ENCODE measurements at places on chromosomes 11 and 22.

DNA sequence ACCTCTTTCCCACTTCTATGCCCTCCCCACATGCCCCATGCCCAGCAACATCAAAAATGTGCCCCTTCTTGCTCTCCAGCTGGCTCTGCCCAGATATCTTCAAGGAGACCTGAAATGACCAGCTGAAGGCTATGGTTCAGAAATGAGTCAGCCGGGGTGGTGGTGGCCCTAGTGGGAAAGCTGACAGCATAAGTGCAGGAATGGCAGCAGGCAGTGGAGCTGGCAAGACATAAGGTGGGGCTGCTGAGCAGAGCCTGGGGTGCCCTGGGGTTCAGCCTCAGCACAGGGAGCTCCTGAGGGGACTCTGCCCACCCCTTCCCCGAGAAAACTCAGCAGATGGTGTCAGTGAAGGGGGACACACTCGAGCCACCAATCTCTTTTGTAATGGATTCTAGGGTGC, 593.4 kb downstream of the BUD13 start:
- no peak for DNase-seq

DNA sequence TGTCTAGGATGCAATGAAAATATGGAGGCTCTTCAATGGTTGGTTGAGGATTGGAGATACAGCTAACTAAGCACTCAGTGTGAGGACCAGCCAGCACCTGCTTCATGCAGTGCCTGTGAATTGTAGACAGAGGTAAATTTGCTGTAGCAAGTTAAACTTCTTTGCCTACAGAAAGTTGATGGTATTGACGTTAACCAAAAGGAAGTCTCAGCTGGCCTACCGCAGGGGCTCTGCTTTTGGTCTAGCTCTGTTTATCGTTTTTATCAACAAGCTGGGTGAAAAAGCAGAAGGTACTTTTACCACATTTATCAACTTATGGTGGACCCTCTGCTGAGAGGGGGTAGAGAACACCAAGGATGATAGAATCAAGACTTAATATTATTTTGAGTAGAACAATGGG, 51.6 kb downstream of the GRAMD1B start:
- DNase-seq: no peak

- DNase-seq: no peak
These were observed 14.7 kb downstream of the DEPDC5 start for GRCh38 chr22:31768422-31769059.

DNA sequence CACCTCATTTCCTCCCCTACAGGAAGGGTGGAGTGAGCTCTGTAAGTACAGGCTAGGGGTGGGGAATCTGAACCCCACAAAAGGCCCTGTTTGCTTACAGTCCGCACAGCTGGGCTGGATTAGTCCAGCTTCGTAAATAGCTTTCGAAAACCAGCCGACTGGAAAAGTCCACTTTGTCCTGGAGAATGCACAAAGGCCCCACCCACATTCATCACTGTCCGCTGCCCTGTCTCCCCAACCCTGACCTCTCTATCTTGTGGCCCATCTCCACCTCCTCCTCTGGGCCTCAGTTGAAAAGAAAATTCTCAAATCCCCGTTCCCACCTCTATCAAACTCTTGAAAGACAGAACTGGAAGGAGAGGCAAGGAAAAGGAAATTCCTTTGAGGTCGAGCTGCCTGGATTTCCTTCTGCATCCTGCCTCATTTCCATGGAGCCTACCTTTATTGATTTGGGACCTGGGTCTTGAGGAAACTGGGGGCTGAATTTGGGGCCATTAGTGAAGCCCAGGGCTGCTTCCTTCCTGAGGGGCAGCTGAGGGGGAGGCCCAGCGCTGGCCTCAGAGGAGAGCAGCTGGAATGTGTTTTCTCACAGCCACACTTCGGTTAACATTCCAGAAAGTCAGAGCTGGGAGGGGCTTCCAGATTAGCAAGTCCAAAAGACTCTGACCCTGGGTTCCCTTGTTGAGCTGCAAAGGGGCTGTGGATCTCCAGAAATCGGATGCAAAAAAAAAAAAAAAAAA, 147.6 kb downstream of the FBXO7 start:
- DNase-seq: no peak

- DNase-seq: no peak
These were observed 133.2 kb downstream of the SPATA19 start for GRCh38 chr11:133712051-133712560.

- no peak for DNase-seq
These were observed 57.7 kb downstream of the DGCR2 start for GRCh38 chr22:19064354-19065054.

- DNase-seq: no peak
These were observed 22.8 kb upstream of the GPR83 start for GRCh38 chr11:94424011-94424410.

- DNase-seq: peak; percentile 86
These were observed 72.4 kb downstream of the ZNRF3 start for GRCh38 chr22:28955817-28956216.

DNA sequence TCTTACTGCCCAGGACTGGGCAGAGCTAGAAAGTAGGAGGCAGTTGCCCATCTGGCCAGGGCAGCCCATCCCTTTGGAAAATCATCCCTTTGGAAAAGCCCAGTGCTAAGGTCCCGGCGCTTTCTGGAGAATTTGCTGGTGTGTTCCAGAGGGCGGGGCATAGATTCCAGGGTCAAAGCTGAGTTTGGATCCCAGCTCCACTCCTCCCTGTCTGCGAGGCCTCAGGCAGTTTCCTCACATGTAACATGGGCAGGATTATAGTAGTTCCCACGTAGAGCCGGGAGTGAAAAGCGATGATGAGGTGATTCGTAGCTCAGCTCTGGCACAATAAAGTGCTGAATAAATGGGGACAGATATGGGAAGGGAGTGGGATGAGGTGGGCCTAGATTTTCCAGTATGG, 31.4 kb upstream of the LRRC10B start:
- DNase-seq: no peak

DNA sequence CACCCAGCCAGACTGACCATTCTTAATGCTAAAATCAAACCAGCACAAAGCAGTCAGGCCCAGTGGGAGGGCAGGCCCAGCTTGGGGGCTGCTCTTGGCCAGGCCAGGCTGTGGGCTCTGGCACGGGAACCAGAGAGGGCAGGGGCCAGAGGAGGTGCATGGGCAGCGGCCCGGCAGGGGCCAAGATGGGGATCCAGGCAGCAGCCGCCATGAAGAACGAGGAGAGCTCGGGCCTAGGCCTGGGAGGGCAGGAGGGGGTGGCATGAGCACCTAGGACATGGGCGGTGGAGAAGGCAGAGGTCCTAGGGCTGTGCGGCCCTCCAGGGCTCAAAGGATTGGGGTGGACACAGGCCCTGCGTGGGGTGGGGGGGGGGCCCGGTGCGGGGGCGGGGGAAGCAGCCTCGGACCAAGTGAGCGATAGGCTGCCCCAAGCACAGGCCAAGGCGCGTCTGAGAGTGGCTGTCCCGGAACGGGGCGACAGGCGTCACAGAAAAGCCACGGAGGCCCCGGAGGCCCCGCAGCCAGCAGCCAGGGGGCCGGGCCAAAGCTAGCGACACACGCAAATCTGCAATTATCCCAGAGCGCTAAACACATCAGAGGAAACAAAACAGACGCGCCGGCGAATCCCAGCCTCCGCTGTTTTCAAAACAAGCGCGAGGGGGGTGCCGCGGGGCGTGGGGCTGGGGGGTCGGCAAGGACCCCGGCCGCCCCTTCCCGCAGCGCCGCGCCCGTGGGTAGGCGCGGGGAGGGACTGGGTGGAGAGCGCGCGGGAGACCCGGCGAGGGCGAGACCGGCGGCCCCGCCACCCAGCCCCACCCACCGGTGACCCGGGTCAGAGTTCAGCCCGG, 8.3 kb downstream of the PLXNB2 start:
- no peak for DNase-seq

GRCh38 chr22:50600538-50600937, at the start of gene MAPK8IP2:
Gene MAPK8IP2, plus strand, starts transcription at chr22:50600793. Its CDS starts 26 bp downstream, at chr22:50600819.
- DNase-seq: no peak

GRCh38 chr11:1567721-1568100, 4.4 kb downstream of the DUSP8 start:
- no peak for DNase-seq

DNA sequence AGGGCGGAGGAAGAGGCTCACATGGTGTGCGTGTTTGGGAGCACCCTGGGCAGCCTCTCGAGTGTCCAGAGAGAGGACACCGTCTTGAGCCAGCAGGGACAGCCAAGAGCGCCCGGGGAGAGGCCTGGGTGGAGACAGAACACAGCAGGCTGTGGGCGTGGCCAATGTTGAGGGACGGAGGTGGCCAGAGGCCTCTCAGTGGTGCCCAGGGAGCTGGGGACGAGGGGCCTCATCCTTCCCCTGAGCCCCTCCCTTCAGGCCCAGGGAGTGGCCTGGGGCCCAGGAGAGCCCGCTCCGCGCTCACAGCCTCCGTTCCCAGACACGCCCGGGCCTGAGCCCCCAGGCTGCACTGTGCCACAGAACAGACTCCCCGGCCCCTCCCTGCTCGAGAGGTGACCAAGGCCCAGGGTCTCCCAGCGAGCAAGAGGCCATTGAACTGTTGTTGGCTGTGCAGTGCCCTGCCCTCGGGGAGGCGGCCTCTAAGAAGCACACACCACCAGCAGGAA, 48.4 kb downstream of the CDKN1C start:
- no peak for DNase-seq

DNA sequence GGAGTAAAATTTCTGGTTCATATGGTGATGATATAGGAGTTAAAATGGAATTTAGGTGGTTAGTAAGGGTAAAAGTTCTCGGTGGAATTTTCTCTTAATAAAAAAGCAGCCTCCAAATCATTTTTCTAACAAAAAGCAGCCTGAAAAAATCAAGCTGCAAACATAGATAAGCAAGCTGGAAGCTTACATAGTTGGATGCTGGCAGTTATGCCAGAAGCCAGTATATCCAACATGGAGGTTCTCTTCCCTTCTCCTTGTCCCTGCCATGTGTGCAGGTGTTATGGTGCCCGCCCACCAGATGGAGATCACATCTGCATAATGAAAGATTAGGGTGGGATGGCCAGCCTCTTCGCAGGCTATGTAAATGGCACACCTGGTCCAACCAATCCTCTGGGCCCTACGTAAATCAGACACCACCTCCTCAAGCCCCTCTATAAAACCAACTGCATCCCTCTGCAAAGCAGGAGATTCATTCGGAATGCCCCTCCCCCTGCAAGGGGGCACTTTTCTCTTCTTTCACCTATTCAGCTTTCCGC, 22.4 kb downstream of the PIWIL3 start:
- DNase-seq: no peak

- no peak for DNase-seq
These were observed 85.2 kb upstream of the ARHGAP32 start for GRCh38 chr11:129277198-129277843.

GRCh38 chr11:47992959-47993820, 12.8 kb downstream of the PTPRJ start:
- no peak for DNase-seq

GRCh38 chr11:64742087-64742888, 1.7 kb downstream of the RASGRP2 start:
- no peak for DNase-seq

DNA sequence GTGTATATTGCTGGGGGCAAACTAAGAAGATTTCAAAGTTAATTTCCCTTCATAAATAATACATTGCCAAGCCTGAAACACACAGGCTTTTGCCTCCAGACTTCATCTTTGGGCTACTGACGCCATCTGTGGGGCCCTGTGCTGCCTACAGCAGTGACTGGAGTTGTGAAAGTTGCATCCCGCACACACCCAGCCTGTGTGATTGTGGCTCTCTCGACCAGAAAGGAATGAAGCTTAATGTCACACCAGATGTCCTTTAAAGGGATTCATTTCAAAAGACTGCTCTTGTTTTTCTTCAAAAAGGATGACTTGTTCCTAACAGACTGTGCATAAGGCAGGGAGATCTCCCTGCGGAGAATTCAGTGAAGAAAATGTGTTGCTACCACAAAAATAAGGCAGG, 210.5 kb downstream of the FAM181B start:
- DNase-seq: no peak

- DNase-seq: no peak
These were observed 9.3 kb downstream of the ATP5MGL start for GRCh38 chr22:42630901-42631602.

DNA sequence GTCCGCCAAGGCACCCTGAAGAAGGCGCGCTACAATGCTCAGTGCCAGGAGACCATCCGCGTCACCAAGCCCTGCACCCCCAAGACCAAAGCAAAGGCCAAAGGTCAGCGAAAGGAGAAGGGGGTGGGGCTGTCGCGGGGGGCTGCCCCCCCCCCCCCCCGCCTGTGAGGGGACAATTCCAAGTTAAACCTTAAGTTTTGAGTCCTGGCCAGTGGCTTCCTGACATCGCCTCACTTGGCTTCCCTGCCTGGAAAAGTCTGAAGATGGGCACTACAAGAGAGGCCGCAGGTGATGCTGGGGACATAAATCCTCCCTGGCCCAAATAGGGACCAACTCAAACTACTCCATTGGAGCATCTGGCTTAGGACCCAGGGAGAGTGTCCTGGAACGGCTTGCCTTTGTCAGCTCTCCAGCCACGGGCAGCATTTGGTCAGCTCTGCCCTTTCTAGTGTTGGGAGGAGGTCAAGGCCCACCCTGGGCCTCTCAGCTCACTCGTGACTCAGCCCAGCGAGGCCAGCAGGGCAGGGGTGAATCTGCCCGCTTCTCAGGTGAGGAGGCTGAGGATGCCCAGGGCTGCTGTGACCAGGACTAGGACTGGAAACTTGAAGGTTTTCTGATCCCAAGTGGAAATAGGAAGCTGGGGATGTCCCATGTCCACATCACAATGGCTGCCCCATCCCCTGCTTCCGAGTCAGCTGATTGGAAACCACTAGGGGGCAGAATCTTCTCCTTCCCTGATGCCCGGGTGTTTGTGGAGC, 1.4 kb downstream of the MDK start:
- no peak for DNase-seq

DNA sequence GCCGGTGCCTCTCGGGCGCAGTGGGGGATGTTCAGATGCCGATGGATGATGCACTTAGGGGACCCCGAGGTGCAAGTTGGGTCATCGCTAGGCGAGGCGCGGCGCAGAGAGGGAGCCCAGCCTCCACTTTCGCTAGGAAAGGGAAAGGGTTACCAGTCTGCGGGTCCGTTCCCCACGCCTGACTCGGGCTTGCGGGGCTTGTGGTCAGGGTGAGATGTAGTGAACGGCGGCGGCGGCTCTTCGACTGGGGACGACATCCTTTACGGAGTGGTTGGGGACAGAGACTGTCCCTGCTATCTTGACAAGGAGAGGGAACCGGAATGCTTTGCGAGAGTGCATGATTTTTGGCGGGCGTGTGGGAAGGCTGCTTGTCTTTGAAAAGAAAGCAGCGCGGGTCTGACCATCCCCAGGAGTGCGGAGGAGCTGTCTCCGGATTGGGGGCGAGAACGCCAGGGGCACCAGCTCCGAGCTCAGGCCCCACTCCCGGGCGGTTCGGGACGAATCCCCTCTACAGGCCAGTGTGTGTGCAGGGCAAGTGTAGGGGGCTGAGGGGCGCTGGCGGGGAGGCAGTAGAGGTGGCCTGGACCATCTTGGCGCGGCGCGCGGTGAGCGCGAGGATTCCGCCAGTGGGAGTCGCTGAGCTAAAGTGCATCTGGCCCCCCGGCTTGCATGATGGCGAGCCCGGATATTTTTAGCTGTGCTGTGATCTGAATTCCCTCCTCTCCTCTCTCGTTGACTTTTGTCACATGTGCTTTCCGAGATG, 1.1 kb downstream of the FAT3 start:
- DNase-seq: no peak

- no peak for DNase-seq
These were observed 391.1 kb downstream of the TENM4 start for GRCh38 chr11:79049741-79050179.

GRCh38 chr11:69371731-69372588, 78.0 kb downstream of the MYEOV start:
- no peak for DNase-seq
